ENCODE measurements at places on chromosomes 4 and X.

DNA sequence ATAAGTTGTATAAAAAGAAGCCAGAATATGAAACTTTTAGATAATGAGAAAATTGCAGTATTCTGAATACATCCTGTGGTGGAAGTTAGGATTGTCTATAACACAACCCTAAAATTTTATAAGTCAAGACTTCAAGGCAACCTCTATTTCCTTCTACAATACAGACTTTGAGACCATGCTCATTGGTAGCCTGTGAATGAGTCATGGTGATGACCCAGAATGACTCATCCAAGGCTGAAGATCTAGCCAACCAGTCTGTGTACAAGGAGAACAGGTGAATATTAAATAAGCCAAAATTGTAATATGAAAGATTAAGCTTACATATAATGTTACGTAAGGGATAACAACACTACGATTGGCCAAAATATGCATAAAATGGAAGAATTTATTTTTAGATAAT, 475.9 kb upstream of the GALNT7 start:
- DNase-seq: no peak

GRCh38 chrX:70289793-70290770, at the start of the genes KIF4A and PDZD11:
KIF4A (plus strand) TSS chrX:70290104; CDS start chrX:70290459, 355 bp downstream.
PDZD11 (minus strand) TSS chrX:70289927; CDS start chrX:70289341, 586 bp downstream.
- peak; percentile 88 for DNase-seq

DNA sequence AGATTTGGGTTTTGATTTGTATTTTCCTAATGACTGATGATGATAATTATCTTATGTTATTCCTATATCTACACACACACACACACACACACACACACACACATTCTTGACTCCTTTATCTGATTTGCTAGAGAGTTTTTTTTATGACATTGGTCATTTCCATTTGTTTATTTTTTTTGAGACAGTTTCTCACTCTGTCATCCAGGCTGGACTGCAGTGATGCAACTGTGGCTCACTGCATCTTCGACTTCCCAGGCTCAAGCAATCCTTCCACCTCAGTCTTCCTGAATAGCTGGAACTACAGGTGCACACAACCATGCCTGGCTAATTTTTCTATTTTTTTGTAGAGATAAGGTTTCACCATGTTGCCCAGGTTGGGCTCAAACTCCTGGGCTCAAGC, 6.7 kb downstream of the ZNF81 start:
- DNase-seq: no peak

DNA sequence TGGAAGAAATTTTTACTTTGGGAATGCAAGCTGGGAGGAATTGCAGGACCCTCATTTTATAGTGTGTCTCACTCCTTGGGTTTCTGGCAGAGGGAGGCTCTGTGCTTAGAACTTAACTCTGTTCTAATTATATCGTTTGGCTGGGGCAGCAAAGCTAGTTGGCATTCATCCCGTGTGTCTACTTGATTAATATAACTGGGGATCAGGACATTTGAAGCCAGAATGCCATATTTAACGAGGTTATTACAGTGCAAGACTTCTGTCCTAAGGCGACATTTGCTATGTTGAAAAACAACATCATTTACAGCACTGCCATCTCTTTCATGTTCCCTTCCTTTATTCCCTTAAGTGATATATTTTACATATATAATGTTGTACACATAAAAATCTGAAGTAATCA, 179.1 kb upstream of the TBC1D9 start:
- no peak for DNase-seq

GRCh38 chrX:147900349-147900748, 11.4 kb upstream of the FMR1 start:
- DNase-seq: no peak

DNA sequence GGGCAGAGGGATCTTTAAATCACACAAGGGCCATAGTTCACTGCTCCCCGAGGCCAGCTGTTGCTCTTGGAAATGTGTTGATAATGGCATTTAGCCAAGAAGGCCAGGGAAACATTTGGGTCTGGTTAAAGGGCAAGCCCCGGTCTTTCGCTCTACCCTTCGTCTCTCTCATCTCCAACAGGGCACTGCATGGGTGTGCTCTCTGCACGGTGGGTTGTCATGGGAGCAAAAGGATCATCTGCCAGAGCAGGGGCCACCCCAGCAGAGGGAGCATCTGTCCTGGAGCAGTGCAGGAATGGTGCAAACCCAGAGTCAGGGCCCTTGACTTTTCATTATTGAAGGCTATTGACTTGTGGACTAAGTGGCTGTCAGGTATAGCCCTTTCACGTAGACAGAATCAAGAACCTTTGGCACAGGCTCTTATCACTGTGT, 22.7 kb upstream of the PGRMC2 start:
- peak; percentile 61 for DNase-seq

- no peak for DNase-seq
These were observed 17.6 kb downstream of the TMEM187 start for GRCh38 chrX:153989973-153990655.

- DNase-seq: no peak
These were observed 298.2 kb upstream of the ARSJ start for GRCh38 chr4:114277690-114278089.

DNA sequence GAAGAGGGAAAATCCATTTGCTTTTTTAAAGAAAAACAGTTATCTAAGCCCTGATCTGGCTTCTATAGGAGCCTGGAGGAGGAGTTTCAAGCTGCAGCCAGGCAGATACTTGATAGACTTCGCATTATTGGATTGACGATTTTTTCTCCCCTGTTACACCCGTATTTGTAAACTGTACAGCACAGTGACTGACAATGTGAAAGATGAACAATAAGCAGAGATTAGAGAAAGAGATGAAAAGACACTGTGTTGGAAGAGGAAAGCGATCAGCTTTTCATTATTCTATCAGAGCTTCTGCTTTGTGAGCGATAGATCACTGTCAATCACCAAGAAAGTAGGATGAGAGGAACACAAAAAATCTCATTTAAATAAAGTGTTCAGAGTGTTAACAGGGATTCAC, 639.2 kb downstream of the TLL1 start:
- no peak for DNase-seq

DNA sequence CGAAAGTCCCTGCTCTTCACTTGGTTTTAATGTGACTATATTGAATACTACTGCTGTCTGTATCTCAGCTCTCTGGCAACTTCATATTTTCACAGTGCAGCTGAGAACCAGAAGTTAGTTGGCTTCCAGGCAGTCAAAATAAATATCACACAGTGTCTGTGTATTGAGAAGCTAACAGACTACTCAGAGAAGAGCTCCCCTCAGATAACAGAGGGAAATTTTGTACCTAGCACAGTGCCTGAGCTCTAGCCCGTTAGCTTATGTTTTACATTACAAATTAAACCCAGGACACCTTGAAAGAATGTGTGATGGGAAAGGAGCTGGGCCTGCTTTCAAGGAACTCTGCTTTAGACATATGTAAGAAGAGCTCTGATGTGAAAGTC, 22.7 kb downstream of the JADE1 start:
- no peak for DNase-seq

DNA sequence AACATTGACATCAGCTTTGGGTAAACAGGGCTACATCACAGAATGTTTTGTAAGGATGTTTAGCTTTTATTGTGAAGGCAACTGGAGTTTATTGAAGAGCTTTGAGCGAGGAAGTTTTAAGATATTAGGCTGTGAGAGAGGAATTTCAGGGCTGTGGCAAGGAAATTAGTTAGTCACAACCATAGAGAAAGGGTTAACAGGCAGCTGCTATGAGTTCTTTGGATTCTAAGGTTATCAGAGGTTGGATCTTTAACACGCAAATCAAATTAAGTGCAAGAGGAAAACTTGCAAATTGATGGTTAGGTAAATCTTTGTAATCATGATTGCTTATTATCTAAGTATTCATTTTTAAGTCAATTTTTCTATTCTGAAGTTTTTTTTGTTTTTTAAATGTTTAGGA, 156.0 kb downstream of the UGT8 start:
- no peak for DNase-seq

GRCh38 chr4:175946472-175947116, 119.0 kb upstream of the WDR17 start:
- DNase-seq: peak; percentile 41

- no peak for DNase-seq
These were observed 3.2 kb upstream of the CDKN2AIP start for GRCh38 chr4:183441276-183441675.

GRCh38 chr4:87851332-87851731, 18.6 kb downstream of the MEPE start:
- no peak for DNase-seq

DNA sequence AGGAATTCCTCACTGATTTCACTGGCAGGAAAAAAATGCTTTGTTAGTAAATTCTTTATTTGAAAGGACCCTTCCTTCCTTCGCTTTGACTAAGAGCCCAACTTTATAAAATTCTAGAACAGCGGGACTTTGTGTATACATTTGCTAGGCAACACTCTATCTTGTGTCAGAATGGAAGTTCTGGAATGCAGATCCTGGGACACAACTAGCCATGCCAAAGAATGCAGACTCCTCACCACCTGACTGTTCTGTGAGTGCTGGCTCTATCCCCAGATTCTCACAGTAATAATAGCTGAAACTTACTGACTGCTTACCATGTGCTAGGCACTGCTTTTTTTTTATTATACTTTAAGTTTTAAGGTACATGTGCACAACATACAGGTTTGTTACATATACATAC, 73.3 kb upstream of the ZDHHC15 start:
- no peak for DNase-seq

- no peak for DNase-seq
These were observed 106.2 kb downstream of the SYTL5 start for GRCh38 chrX:38112566-38112965.

DNA sequence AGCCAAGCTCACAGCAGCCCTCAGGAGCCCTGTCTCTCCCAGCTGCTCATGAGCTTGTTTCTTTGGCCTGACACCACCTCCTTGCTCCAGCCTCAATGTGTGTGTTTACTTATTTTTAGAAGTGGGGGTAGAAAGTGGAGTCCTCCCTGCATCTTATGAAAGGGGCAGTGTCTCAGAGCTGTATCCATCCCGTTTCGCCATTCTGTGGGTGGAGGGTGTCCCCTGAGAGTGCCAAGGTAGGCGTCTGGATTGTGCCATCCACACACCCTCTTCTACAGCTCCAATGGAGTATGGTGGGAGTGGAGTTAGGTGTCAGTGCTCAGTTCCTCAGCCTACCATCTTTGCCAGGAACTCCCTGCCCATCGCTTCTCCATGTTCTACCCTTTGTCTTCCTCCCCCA, 8.3 kb downstream of the SPON2 start:
- no peak for DNase-seq

GRCh38 chr4:41064953-41065352, 149.4 kb downstream of the APBB2 start:
- no peak for DNase-seq

GRCh38 chr4:146930673-146931072, 15.0 kb downstream of the TTC29 start:
- DNase-seq: no peak

DNA sequence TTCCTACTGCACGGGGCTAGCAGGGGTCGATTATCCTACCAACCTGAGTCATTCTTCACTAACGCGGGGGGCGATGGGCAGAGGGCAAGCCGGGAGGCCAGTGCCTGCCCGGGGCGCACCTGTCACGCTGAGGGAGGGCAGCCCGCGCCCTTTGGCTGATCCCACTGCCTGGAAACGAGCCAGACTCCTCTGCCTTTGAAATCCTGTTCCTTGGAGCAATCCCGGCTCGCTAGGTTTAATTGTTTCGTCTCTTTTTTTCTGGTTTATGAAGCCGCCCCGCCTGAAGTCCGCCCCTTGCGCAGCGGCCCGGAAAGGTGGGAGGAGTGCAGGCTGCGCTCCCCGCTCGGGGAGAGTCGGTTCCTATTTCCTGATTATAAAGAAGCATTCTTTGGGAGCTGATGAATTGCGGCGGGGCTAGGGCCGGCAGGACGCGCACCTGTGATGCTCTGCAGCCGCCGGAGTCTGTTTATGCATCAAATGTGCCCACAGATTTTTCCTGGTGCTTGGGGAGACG, 484.2 kb downstream of the BCOR start:
- DNase-seq: no peak

DNA sequence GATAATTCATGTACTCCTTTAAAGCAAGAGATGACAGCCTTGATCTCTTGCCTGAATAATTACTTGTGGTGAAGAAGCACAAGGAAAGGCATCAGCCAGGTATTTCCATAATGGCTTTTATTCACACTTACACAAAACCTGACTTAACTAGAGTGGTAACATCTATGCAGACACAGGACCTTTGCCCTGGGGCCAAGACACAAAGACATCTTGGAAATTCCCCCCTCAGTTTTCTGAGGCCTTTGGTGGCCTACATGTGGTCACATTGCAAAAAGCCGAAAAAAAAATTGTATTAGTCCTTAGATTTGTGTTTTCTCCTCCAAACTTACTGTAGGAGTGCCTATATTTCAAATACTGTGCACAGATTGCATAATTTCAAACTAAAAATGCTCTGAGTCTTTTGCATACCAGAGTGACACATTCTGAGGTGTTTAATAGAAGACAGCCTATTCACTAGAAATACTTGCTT, 172.4 kb downstream of the PDGFC start:
- no peak for DNase-seq

DNA sequence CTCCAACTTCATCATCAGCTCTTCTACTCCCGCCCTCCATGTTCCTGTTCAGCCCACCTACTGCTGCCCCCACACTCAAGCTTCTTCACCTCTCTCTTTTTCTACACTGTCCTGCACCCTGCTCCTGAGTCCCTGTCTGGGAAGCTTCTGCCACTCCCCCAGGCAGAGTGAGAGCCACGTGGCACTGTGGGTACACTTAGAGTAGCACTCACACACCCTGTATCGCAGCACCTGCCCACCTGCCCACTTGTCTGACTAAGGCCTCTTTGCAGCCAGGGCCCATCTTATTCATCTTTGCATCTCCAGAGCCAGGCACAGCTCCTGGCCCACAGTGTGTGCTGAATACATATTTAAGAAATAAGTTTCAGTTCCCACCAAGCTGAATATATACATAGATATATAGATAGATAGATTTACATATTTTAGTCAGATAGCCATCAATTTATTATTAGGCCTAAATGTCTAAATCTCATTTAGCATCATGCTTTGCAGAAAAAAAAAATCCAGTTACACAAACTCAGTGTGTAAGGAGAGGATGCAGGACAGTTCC, 24.9 kb downstream of the CCDC149 start:
- DNase-seq: no peak

Measured in hematopoietic multipotent progenitor cell treated with erythropoietin and hydrocortisone succinate and interleukin-3 and kit ligand, for 6 days (in vitro differentiated cells).